ENCODE measurements at places on chromosomes 11 and 22.

GRCh38 chr22:26429458-26430286 lies 612 bp downstream of the ASPHD2 start:
- DNase-seq: no peak

GRCh38 chr11:45554230-45554967 lies 111.0 kb downstream of the CHST1 start:
- DNase-seq: no peak

- no peak for DNase-seq
These were observed 4.6 kb upstream of the CERK start for GRCh38 chr22:46742576-46743221.

DNA sequence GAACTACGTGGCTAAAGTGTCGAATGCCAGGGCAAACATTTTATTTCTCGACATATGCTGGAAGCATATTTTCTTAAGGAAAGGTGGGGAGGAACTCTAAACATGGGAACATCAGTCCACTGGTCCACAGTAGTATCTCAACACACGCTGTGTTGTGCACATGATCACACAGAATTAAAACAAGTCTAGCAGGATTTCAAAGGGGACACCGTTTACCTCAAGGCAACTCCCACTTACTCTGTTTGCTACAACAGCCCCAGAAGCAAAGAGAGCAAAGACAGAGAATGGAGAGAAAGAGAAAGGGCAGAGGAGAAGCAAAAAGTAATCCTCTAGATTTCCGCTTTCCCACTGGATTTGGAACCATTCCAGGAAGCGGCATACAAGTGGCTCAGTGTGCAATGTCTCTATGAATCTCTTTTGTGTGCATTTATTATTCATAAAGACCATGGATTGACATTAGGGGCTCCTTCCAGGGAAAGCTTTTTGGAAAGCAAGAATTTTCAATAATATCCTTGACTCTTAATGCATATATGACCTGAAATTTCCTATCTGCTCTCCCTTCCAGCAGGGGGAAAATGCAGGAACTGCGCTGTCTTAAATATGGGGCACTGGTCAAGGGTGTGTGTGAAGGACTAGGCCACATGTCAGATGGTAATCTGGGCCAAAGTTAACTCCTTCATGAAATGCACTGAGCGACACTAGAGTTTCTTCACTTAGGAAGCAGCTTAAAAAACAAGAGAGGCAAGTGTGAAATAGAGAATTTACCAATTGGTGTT lies 34.8 kb upstream of the CCDC34 start:
- DNase-seq: no peak

- no peak for DNase-seq
These were observed 19.9 kb downstream of the IGHMBP2 start for GRCh38 chr11:68923614-68924013.

- DNase-seq: no peak
These were observed 321 bp downstream of the RHBDD3 start for GRCh38 chr22:29267462-29267857.

- DNase-seq: no peak
These were observed 6.3 kb upstream of the OSM start for GRCh38 chr22:30272781-30273601.

DNA sequence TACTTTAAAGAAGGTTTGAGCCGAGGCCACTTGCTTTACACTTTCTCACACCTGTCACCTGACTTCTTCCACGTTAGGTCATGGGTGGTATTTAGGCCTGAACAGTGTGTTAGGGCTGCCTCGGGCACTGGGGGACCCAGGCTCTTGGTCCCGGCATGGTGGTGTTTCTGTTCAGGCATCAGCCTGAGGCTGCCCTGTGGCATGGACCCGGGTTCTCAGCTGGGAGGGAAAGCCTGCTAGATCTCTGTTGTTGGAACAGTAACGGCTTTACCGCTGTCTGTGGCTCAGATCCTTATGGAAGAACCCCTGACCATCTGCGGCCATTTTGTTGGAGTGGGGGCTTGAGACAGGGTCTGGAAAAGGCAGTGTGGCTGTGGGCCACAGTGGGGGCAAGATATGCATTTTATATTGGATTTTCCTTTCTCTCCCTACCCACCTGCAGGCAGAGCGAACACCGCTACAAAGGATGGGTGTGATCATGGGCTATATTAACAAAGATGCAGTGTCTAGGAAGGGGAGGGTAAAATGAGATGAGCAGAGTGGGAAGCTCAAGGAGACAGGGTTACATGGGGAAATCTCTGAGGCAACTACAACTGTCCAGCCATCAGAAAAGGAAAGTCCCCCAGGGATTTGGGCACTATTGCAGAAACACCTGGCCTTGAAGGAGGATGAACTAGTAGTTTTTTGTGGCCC lies 1.6 kb upstream of the KCNJ11 start:
- DNase-seq: no peak

- DNase-seq: no peak
These were observed 19.8 kb downstream of the PTDSS2 start for GRCh38 chr11:469684-470560.
